ENCODE measurements at places on chromosomes 5 and 9. TPM values are rescaled to one million over a fixed set of nuclear protein-coding genes. Genes with fewer than 3 reads are reported as not detected.

DNA sequence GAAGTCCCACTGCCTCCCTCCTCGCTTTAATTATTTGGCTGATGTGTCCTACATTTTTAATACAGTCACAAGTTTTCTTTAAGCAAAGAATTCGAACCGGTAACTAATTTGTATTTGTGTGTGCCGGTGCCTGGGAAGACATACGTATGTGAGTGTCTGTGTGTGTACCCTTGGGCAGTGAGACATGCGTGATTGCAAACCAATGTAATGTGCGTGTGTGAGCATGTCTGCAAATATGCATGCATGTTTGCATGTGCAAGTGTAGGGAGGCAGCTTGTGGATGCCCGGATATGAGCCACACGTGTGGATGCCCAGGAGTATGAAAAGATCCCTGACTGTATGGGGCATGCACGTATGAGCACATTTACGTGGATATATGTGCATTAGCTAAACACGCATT is 44.4 kb upstream of the NEK6 start:
- DNase-seq = no peak

DNA sequence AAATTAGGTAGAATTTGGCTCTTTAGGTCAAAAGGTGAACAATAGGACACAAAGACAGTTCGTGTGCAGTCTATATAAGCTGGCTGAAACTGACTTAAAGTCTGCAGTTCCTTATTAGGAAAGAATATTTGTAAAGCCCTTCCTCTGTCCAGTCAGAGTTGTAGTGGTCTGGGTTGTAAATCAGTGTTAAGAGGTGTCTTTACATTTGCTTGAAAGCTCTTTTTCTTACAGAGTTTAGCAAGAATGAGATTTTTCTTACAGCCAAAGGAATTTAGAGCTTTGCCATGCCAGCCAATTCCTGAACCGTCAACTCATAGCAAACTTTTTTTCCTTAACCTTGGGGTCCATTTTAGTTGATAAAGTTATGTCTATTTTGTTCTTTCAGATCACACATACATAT is 786.1 kb upstream of the CTNND2 start:
- no peak for DNase-seq

- DNase-seq = peak; percentile 59
These were observed 18.0 kb downstream of the MTRR start for GRCh38 chr5:7886849-7887475.

- DNase-seq = no peak
These were observed 110.7 kb upstream of the EFNA5 start for GRCh38 chr5:107781451-107781850.

- no peak for DNase-seq
These were observed 213.2 kb upstream of the ACTBL2 start for GRCh38 chr5:57695706-57696388.

- DNase-seq = no peak
These were observed 85.2 kb upstream of the TNC start for GRCh38 chr9:115202960-115203751.

Gene RNF183
- not detected for total RNA-seq

- no peak for DNase-seq
These were observed 153.8 kb downstream of the PHF2 start for GRCh38 chr9:93730217-93730616.

DNA sequence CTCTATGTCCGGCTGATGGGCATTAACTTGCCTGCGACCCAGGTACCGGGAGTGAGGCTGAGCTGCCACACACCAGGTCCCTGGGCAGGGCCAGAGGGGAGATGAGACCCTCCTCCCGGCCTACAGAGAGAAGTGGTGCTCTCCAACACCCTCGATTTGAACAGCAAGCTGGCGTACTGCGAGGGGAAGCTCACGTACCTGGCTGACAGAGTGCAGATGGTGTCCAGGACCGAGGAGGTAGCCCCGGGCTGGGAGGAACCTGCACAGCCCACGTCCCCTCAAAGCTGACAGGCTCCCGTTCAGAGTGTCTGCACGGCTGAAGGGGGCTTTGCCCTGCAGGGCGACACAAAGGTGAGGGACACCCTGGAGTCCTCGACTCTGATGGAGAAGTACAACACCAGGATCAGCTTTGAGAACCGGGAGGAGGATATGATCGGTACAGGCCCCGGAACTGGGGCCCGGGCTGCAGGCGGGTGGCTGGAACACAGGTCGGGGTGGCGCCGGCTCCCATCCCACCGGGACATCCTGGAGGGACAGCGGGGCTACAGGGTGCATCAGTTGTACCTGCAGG is 1.0 kb upstream of the RABL6 start:
- no peak for DNase-seq

DNA sequence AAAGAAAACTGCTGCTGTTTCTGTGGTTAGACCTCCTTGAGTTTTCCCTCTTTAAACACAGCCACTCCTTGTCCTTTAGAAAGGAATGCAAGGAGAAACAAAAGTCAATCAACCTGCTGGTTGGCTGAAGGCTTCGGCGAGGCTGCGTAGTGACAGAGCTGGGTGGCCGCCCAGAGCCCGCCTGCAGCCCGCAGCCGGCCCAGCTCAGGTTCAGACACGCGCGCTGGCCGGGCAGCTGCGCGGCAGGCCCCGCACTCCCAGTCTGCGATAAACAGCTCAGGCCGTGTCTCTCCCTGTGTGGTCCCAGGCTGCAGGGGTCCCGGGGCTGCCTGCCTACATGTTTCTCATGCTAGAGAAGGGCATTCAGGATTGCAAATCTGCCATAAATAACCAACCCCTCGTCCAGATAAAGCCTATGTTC is 115.4 kb downstream of the HSD17B3 start:
- no peak for DNase-seq

GRCh38 chr9:127789179-127789578 is 3.3 kb downstream of the CDK9 start:
- DNase-seq = no peak

DNA sequence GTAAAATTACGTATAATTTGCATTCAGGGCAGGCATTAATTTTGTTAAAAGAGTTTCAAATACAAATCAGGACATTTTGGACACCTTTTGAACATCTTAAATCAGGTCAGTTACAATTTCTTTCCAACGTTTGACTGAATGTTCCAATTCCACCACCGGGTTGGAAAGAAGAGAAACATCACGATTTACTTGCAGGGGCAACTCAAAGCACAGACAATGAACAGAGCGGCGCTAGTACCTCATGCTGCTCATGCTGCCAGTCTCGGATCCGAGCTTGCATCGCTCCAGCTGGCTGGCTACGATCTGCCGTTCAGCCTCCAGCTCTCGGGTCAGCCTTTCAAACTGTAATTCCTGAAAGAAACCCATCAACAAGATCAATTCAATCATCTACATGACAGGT is 339.5 kb downstream of the CTNND2 start:
- DNase-seq = peak; percentile 84

GRCh38 chr5:121731377-121731776 is 120.3 kb upstream of the FTMT start:
- no peak for DNase-seq

DNA sequence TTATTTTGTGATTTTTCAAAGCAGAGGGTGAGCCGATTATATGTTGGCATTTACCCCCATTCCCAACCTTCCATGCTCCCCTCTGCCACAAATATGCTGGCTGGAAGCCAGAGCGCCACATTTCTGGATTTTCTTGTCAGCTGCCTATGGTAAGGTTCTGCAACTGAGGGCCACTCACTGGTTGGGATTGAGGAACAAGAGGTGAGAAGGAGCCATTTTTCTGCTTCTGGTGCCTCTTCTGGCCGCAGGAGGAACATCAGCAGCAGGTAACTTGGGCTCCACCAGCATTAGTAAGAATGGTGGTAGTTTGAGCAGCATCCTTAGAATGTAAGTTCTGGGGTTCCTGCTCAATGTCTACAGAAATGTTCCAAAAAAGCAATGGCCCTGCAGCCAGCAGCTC is 159.5 kb upstream of the MAST4 start:
- no peak for DNase-seq

GRCh38 chr5:16137177-16137576 is 42.4 kb downstream of the MARCHF11 start:
- no peak for DNase-seq

DNA sequence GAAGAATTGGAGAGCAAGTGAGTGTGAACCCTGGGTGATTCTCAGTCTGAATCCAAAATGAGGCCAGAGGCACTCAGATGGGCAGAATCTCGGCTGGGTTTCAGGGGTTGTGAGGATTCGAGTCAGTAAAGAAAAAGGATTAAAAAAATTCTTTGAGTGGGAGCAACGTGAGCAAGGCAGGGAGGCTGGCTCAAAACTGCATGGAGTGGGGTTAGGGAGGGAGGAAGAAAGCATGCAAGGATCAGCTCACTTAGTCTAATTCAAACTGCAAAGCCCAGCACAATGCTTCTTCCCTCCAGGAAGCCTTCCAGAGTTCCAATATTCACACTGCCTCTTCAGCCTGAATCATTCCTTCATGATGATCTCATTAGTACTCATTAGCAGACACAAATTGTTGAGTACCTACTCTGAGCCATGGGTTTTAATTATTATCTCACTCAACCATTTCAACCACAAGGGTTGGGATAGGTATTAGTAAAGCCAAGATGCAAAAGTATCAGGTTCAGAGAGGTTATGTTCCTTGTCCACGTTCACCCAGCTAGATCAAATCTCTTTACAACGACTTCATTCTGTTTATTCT is 95.8 kb downstream of the BRINP1 start:
- peak; percentile 36 for DNase-seq

- DNase-seq = no peak
These were observed 34.4 kb downstream of the APBA1 start for GRCh38 chr9:69637817-69638200.

Gene NIPSNAP3A
- 29.0 TPM for total RNA-seq

- no peak for DNase-seq
These were observed 555.2 kb downstream of the ACTL7B start for GRCh38 chr9:108300306-108301287.

DNA sequence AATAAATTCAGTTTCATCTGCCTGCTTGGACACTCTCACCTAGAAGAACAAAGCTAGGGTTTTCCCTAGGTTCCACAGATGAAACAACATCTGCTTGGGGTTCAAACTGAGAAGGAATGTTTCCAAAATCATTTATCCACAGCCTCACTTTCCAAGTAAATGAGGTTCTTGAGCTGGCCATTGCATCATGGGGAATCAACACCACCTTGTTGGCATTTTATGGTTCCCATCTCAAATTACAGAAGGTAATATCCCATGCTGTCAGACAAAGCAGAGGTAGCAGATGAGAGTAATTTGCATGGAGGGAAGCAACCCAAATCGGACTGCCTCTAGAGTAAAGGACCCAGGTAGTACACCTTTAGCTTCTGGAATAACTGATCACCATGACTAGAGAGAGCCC is 10.5 kb upstream of the NR4A3 start:
- DNase-seq = no peak

Data from G401 (cell line).